ENCODE measurements at places on chromosomes 3 and 15.

DNA sequence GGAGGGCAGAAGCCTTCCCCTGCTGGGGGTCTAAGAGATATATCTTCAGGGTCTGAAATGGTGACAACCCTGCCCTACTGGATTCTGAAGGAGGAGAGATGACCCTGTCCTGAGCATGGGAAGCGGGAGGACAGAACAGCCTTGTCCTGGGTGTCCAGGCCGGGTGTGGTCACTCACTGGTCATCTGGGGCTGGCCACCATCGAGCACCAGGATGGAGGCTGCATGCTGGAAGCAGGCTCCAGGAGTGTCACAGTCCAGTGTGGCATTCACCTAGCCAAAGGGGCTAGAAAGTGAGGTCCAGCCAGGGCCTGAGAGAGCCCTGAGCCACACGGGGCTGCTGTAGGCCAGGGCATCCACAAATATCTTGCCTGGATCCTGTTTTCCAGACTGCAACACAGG is 5.2 kb downstream of the CDHR4 start:
- DNase-seq: no peak

DNA sequence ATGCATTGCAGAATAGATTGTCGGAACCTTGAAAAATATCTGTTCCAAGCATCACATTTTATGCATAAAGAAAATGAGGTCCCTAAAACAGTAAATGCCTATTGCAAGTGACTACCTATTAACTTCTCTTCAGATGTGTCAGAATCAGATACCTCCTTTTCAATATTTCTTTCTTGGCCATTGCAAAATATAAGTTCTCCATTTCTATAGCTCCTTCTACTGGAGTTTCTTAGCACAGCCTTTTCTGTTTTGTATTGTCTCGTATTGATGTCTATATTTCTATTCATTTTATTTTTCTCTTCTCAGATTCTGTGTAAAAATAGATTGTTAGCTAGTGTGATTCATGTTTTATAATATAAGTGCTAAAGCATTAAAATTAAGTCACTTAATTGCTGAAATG is 63.4 kb downstream of the PPARG start:
- DNase-seq: no peak

DNA sequence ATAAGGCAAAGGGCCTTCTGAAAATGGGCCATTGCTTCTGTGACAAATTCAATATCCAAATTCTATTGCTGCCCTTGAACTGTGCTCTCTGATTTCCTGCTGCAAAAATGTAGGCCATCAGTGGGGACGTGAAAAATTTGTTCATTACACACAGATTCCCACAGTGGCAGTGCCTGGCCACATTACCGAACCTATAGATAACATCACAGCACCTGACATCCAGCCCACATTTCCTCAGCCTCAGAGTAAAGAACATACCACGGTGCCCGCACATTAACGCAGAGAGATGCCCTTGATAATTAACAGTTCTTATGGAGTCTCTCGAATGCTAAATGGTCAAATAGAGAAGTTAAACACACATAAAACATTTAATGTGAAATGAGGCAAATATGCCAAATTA is 931.6 kb upstream of the CFAP20DC start:
- no peak for DNase-seq

DNA sequence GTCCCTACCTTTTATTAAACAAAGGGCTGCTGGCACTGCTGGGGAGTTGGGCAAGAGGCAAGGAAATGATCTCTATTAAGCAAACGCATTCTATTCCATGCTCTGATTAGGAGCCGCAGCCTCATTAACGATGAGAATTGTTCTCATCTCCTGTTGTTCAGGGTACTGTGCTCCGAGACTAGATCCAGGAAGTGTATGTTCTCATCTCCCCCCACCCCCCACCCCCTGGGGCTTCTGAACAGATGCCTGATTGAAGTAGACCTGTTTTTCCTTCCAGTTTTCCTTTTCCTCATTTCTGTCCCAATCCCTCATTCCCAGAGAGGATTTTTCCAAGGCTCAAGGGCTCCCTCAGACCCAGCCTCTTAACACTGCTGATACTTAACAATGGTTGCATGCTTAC is 81.6 kb upstream of the FEZF2 start:
- DNase-seq: no peak

- no peak for DNase-seq
Observed at GRCh38 chr3:179701176-179701827, 48.5 kb downstream of the USP13 start.

GRCh38 chr3:175077216-175077615 is 218.1 kb downstream of the NAALADL2 start:
- no peak for DNase-seq

DNA sequence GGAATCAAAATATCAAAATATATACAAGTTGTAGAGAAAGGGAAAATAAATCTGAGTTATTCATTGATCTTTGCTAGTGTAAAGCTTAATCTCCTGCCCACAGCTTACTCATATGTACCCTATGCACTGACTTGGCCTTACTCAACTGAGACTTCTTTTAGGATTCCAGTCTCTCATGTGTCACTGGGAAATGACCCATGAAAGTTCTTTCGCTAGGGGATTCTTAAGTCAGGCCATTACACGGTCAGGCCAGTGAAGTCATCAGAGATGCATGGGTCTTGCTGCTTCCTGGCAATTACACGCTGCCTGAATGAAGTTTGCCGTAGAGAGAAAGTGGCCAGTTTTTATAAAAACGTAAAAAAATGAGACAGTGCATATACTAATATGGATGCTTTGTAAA is 20.7 kb upstream of the LPP start:
- DNase-seq: no peak

DNA sequence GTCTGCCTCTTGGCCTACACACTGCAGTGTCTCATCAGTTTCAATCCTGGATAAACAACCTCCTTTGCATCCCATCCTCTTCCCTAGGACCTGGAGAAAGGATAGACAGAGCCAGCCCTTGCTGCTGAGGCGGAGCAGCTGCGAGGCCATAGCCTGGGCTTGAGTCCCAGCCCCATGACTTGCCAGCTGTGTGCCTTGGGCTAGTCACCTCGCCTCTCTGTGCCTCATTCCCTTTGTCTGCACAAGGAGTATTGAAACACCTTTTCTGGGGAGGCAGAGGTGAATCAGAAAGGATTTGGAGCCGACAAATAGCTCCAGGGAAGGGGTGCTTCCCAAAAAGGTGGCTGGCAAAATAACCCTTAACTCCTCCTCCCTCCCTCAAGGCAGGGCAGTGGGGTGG is 65.0 kb upstream of the SLC6A1 start:
- DNase-seq: no peak

GRCh38 chr15:72451224-72451623 is 22.9 kb upstream of the ARIH1 start:
- no peak for DNase-seq

GRCh38 chr3:89577637-89578530 is 470.5 kb downstream of the EPHA3 start:
- no peak for DNase-seq

DNA sequence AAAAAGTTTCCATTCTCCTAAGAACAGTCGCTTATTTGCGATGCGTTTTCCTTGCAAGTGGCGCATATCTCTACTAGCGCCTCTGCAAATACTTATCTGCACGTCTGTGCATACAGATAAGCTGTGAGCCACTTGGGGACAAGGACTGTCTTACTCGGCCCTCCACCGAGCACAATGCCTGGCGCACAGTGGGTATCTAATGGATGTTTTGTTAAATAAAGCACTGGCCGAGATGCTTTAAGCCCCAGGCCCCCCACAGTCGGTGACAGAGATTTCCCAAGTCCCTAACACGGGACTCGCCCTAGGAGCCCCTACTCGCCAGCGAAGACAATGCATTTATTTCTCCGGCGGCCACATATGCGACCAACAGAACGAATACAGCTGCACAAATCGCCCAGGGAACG is 503 bp downstream of the HLTF start:
- DNase-seq: peak; percentile 17

- DNase-seq: peak; percentile 81
Observed at GRCh38 chr3:123884203-123884831, at the start of gene MYLK. MYLK (minus strand) TSS chr3:123884332; CDS start chr3:123793841, 90,491 bp downstream.

DNA sequence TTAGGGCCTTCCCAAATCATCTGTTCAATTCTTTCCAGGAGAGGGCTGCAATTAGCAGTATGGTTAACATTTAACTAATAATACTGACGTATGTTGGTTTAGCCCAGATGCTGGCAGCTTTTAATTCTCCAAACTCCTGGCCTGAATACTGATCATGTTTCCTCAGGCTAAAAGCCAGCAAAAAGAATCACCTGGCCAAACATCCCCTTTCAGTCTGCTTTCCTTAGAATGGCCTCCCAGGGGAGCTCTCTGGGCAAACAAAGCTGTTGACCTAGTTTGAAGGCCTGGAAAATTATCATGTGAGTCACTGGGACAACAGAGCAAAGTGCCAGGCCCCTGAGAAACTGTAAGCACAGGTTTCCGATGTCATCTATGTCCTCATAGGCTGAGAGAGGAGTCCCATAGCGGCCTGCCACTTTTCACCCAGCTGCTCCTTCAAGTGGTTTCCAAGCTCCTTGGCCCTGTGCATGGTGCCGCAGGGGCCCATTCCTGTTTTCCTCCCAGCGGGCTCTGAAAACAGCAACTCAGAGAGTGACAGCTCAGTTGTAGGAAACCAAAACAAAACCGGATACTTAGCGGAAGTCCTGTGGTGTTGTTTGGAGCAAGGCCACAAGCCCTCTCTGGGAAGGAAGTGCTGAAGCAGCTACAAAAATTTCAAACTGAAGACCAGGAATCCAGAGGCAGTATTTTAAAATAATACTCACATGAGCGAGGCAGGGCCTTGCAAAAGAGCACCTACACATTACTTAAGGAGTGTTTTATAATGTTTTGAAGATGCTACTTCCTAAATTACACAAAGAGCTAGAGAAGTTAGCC is 36.5 kb upstream of the RAB11A start:
- peak; percentile 77 for DNase-seq

GRCh38 chr3:139439278-139439677 is 37.0 kb downstream of the RBP2 start:
- no peak for DNase-seq

GRCh38 chr3:45711931-45712330 is 22.7 kb downstream of the SACM1L start:
- no peak for DNase-seq

GRCh38 chr3:94735354-94735753 is 672.5 kb downstream of the NSUN3 start:
- no peak for DNase-seq

DNA sequence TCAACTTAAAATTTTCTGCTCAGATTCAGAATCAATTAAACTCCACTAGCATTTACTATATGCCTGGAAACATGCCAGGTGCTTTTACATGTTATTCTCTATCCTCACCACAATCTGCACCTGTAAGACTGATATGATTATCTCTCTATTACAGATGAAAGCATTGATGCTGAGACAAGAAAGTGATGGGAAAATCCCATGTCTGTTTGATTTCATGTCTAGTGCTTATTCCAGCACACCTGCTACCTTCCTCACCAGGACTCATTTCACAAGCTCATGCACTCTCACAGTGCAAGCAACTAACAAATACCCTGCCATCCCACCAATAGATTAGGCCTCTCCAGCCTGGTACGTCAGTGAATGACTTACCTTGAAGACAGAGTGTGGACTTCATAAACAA is 25.0 kb upstream of the BCL6 start:
- no peak for DNase-seq

GRCh38 chr15:90757461-90757860 is 40.3 kb downstream of the BLM start:
- DNase-seq: no peak

- DNase-seq: no peak
Observed at GRCh38 chr15:65312400-65312916, 8.0 kb downstream of the RNU5B-1 start.

- no peak for DNase-seq
Observed at GRCh38 chr3:21274079-21274571, 476.9 kb downstream of the ZNF385D start.

DNA sequence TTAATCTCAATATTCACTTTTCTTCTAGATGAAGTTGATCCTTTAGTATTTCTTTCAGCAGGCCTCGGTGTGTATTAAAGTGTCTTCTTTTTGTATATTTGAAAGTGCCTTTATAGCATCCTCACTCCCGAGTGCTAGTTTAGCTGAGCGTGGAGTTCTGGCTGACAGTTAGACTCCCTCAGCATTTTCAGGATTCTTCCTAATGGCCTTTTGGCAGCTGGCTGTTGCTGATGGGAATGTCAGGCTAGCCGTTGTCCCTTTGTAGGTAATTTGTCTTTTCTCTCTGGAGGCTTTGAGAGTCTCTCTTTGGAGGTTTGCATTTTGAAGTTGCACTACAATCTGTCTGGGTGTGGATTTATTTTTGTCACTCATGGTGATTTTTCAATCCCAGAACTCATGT is 94.4 kb downstream of the SRGAP3 start:
- no peak for DNase-seq

DNA sequence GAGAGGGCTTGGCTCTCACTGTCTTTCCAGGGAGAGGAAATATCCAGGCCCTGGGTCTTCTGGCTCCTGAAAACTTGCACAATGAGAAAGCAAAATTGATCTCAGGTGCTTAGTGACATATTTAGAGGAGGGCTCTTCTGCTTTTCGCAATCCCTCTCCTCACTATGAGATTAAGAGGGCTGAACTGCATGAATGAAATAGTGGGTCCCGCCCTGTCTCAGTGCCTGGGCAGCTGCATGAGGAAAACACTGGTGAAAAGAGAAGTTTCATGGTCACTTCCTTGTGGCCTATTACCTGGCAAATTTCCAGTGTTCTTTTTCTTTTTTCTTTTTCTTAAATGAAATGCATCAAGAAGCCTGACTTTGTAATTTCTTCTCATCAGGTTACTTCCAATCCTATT is 73.5 kb downstream of the TRAK1 start:
- DNase-seq: no peak

DNA sequence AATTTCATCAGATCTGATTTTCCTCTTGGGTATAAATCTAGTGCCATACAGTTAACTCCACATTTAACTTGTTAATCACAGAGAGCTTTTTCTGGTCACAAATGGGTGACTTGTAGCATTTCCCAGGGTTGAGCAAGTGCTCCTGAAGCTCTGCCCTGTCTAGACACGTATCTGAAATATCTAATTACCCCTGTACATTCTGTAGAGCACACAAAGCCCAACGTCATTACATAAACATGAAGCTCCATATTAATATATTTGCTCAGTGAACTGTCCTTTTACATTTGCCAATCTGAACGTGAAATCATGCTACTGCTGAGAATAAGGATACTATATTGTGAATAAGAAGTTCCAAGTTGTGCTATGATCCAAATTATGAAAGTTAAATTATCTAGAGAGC is 49.0 kb downstream of the THBS1 start:
- no peak for DNase-seq
